Activated T-cell treated with anti-CD3 and anti-CD28 coated beads, Interleukin-2, amount 50 U/mL, for 4 hours (primary cell): ENCODE measurements at places on chromosomes 5 and 9. TPM values are rescaled to one million over a fixed set of nuclear protein-coding genes. Genes with fewer than 3 reads are reported as not detected.

Gene FAM174A
- total RNA-seq = 10.4 TPM

Gene GFPT2
- 0.34 TPM for total RNA-seq

Gene FOXD4L3
- not detected for total RNA-seq

Gene CDKN2B
- total RNA-seq = not detected

Gene LRRC26
- total RNA-seq = 0.18 TPM

Gene CHSY3
- total RNA-seq = not detected

Gene PAPPA
- total RNA-seq = 0.22 TPM

Gene IL31RA
- not detected for total RNA-seq

Gene SHC3
- total RNA-seq = 0.03 TPM

Gene ANKDD1B
- total RNA-seq = not detected

- no peak for DNase-seq
These were observed 75.0 kb upstream of the FRRS1L start for GRCh38 chr9:109242014-109242413.

DNA sequence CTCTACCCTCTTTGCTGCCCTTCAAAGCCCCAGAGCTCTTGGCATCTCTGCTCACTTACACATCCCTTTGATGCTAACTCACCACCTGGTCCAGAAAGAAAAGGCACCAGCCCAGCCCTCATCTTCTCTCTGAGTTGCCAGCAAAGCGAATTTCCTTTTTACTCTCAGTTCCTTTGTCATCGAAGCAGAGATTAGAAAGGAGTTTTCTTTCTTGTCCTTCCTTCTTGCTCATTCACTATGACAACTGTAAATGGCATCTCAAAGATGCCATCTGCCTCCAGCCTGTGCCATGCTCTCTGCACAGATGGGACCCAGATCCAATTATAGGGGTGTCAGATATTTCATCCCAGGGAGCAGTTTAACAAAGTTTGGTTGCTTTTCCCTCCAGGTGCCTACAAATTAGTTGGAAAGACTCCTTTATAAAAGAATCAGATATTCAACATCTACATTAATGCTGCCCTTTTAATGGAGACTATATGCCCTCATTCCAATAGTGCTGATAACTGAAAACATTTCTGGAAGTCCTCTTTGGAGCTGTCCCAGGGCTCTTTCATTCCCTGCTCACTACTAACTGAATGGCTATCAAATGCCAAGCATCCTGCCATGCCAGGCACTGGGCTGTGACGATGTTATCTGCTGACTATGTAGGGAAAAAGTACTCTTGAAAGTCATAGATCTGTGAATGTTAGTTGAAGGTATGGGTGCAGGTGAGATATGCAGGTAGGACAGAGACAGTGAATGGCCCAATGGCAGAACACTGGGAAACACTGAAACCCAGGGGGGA is 58.9 kb downstream of the SUSD1 start:
- DNase-seq = no peak

GRCh38 chr9:95669253-95669652 is 152.5 kb upstream of the PTCH1 start:
- DNase-seq = no peak

DNA sequence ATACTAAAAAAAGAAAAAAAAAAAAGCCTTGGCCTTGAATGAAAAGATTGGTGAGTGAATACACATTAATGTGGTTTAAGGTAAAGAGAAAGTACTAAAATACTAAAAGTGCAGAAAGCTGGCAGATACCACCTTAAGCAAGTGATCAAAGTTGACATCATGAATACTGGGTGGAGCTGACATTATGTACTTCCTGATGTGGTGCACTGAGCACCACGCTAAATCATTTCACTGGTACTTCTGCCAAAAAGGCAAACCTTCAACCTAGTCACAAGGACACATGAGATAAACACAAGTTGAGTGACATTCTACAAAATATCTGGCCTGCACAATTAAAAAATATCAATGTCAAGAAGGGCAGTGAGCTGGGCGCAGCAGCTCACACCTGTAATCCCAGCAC is 33.8 kb upstream of the PANK3 start:
- DNase-seq = no peak

DNA sequence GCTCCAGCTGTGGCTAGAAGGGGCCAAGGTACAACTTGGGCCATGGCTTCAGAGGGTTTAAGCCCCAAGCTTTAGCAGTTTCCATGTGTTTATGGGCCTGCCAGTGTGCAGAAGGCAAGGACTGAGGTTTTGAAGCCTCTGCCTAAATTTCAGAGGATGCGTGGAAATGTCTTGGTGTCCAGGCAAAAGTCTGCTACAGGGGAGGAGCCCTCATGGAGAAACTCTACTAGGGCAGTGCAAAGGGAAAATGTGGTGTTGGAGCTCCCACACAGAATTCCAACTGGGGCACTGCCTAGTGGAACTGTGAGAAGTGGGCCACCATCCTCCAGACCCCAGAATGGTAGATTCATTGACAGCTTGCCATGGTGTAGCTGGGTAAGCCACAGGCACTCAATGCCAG is 527.2 kb upstream of the RORB start:
- no peak for DNase-seq

- no peak for DNase-seq
These were observed 147.2 kb downstream of the PDE4D start for GRCh38 chr5:59746241-59746765.

- DNase-seq = no peak
These were observed 50.1 kb upstream of the TTC39B start for GRCh38 chr9:15357050-15357653.

GRCh38 chr5:80607832-80608231 is 37.8 kb upstream of the ANKRD34B start:
- no peak for DNase-seq

GRCh38 chr5:173945160-173945559 is 43.8 kb upstream of the C5orf47 start:
- no peak for DNase-seq

DNA sequence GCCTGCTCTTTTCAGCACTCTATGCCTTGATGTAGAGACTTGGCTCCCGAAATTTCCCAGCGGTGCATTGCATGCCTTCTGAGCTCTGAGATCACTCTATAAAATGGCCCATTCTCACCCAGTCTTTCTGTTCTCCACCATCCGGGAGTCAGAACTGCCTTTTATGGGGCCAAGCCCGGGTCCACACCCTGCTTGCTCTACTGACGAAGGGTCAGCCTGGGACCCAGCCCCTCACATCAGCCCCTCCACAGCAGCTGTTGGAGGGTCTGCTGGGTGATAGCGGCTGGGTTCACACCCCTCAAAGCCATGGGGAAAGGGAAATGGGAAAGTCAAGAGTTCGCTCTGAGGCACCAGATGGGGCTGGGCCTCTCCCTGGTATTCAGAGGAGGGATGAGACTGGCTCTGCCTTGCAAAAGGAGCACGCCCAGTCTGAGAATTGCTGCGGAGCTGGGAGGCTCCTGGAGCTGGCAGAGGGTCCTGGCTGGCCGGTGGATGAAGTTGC is 66.0 kb upstream of the ORM1 start:
- no peak for DNase-seq

GRCh38 chr9:100999906-101000544 is 28.5 kb upstream of the PLPPR1 start:
- DNase-seq = no peak

- no peak for DNase-seq
These were observed 128.9 kb downstream of the ALDH1A1 start for GRCh38 chr9:72823971-72824370.

DNA sequence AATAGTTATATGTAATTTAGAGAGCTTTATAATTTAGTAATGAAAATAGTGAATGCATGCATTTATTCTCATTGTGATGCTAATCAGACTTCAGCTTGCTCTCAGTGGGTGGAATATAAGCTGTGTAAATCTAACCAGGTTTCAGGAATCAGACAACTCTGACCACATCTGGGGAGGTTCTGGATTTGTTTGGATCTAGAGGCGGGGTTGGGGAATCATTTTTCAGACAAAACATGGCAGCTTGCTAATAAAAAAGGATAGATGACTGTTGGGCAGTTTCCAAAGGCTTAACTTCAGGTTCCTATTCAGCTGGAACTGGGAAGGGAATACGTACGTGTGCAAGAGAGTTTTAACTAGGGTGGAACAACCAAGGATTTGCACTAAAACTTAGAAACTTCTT is 43.2 kb upstream of the MAMDC2 start:
- DNase-seq = no peak

- no peak for DNase-seq
These were observed 3.4 kb downstream of the FREM1 start for GRCh38 chr9:14906644-14907359.

GRCh38 chr9:21395778-21396717 is 10.8 kb upstream of the IFNA2 start:
- DNase-seq = peak; percentile 59

GRCh38 chr5:173693670-173694069 is 77.2 kb upstream of the BOD1 start:
- DNase-seq = no peak

DNA sequence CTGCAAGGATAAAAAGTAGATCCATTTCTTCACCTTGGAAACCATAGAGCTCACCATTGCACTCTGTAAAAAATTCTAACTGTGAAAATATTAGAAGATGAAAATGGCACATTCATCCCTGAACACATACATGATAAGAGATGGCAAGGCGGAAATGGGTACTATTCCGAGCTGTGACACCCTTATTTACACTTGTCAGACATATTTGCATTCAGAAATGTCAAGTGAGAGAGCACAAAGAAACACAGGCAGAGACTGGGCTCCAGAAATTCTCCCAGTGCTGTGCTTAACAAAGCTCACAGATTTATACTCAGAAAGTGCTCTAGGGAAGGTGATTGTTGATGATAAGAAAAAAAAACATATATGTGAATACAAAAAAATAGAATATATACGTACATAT is 170.3 kb upstream of the PUM3 start:
- no peak for DNase-seq

- DNase-seq = no peak
These were observed 77.7 kb downstream of the MAN2A1 start for GRCh38 chr5:109767184-109767995.

DNA sequence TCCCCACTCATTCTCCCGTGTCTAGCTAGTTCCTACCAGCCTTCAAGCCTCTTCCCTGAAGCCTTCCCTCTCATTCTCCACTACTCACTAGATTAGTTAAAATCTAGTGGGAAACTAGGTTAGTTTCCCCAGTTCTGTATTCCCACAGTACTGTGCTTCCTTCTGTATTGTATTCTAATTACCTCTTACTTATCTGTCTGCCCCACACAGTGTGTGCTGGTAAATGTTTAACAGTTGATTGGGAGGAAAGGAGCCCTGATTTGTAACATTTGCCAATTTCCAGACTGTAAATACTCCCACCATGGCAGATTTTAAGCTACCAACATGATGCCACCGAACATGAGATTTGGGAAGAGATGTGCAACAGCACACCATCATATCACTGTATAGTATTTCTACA is 8.3 kb downstream of the KLHL3 start:
- DNase-seq = no peak

DNA sequence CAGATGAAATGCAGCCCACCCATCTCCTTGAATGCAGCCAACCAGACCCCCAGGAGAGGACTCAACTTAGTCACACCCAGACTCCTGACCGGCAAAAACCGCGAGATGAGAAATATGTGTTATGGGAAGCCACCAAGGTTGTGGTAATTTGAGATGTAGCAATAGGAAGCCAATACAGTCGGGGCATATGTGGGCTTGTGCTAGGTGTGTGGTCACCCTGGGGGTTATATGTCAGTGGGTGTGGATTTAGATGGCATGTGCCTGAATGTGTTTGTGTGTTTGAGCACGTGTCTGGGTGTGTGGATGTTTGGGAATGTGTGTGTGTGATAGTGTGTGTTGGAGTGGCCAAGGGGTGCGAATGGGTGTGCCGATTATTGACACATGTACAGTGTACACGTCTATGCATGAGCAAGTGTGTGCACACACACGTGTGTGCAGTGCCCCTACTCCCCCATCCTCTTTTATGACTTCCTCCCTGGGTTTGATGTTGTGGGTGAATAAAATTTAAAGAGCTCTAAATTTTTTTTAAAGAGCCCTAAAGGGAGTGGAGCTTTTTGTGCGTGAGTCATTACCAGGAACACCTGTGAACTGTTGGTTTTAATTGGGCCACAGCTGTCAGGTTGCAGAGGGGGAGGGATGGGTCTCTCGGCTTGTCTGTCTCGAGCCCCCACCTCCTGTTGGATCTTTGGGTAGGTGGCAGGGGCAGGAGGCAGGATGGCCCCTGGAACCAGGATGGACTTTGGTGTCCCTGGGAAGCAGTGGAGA is 86.8 kb downstream of the LHX2 start:
- no peak for DNase-seq

GRCh38 chr5:74595143-74595925 is 45.2 kb downstream of the ENC1 start:
- no peak for DNase-seq

- no peak for DNase-seq
These were observed 67.5 kb upstream of the IRX2 start for GRCh38 chr5:2818936-2819335.

- no peak for DNase-seq
These were observed 202.4 kb upstream of the PRDM9 start for GRCh38 chr5:23305055-23305454.
